Mesenchymal stem cell (in vitro differentiated cells and primary cell): ENCODE measurements at places on chromosomes 12 and 14.

GRCh38 chr12:24138041-24138440 is 188.6 kb upstream of the SOX5 start:
- DNase-seq = no peak

GRCh38 chr12:56121204-56121870 is 3.3 kb downstream of the ZC3H10 start:
- DNase-seq = no peak

DNA sequence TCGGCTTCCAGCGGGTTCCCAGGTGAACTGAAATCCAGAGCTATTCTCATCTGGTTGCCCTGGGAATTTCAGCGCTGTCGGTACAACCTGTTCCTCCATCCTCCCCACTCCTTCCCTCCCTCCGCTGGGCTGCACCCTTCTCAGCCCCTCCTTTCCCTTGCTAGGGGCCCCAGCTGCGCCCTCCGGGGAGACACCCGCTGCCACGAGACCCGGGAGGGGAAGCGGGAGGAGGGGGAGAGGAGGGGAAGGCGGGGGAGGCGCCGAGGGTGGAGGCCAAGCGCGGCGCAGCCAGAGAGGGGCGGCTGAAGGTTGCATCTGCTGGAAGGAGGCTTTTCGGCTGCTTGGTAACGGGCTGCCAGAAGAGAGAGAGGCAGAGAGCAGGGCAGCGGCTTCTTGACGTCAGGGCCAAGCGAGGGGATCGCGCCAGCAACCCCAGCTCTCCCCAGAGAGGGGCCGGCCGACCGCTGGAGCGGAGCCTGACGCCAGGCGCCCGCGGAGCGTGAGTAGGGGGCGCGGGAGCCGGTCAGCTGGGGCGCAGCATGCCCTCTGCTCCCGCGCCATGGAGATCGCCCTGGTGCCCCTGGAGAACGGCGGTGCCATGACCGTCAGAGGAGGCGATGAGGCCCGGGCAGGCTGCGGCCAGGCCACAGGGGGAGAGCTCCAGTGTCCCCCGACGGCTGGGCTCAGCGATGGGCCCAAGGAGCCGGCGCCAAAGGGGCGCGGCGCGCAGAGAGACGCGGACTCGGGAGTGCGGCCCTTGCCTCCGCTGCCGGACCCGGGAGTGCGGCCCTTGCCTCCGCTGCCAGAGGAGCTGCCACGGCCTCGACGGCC is at the start of gene KCNA5:
Gene KCNA5 (plus strand): TSS at position 291 of the 831 bp plus-strand sequence. CDS start 269 bp downstream, at position 560.
- no peak for DNase-seq

DNA sequence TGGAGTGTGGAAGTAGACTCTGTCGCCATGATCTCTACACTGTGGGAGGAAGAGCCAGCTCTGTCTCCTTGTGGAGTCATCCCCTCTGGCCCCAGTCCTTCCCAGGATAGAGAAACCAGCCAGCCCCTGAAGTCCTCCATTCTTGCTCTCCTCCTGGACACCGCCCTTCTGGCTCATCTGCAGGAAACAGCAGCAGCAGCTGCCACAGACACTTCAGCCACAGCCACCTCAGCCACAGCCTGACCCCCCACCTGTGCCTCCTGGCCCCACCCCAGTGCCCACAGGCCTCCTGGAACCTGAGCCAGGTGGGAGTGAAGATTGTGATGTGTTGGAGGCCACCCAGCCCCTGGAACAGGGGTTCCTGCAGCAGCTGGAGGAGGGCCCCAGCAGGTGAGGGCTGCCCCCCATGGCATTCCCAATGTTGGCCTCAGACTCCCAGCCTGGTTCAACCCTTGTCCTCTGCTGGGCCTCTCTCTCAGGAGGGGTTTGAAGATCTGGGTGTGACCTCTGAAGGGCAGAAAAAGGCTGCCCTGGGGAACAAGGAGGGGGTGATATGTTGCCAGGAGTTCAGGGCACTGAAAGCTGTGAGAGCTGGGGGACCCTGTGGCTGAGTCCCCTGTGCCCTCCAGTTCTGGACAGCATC is 10.5 kb downstream of the PRPF40B start:
- no peak for DNase-seq

DNA sequence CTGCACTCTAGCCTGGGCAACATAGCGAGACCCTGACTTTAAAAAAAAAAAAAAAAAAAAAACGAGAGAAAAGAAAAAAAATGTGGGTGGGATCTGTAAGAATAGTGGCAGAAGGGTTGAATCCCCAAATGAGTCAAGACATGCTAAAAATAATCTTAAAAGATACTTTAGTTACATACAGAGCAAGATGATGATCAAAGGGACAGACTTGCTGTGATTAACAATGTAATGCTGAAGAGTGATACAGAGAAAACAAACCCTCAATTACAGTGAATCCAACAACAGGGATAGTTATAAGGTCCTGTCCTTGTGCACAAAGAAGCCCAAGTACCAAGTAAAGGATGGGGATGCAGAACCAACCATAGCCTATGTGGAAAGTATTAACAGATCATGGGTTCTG is 80.3 kb downstream of the DCAF5 start:
- no peak for DNase-seq

DNA sequence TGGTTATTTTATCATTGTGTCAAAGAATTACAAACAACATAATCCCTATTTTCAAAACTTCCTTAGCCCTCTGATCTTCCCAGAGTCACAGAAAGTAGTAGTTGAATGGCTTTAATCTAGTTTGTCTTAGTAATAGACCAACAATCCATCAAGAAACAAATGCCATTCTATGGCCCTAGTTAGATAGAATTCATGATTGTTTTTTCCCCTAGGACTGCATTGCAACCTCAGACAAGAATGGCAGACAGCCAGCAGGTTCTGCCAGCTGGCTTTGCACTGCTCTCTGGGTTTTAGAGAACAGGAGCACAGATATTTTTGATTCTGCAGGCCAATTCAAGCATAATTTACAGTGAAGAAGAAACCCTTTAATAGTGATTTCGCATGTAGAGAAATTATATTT is 33.8 kb downstream of the SYT1 start:
- DNase-seq = no peak

DNA sequence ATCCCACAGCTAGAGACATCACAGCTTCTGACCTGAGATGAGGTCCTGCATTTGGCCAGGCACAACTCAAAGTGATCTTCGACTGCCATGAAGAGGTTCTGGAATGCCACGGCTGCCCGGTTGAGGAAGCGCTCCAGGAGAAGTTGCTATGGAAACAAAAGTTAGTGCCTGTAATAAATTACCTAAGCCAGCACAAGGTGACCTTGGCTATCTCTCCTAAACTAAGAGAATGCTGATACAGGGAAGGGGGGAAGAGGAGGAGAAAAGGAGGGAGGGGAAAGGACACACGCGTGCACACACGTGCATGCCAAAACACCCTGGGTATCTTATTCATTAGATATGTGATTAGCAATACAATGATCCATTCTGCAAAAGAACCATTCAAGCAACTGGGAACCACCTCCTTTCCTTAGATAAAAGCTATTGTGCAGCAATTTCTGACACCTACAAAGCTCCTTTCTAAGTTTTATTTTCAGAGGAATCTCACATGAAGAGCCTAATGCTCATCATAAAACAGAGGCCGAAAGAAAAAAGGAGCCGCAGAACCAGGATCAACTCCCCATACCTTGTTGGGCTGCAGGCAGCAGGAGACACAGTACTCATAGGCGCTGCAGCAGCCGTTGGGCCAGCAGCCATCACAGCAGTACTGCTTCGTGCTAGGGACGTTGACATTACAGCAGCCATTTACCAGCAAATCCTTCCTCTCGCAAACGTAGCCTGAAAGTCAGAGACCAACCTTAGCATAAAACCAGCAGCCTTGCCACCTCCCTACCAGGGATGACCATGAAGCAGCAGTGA is 17.9 kb downstream of the SPRING1 start:
- DNase-seq = no peak

GRCh38 chr14:93002049-93002448 is 79.1 kb downstream of the CHGA start:
- DNase-seq = no peak

GRCh38 chr12:38689704-38690103 is 215.7 kb downstream of the CPNE8 start:
- peak; percentile 2 for DNase-seq

GRCh38 chr12:8584004-8584403 is 28.7 kb downstream of the AICDA start:
- DNase-seq = no peak

GRCh38 chr12:93266-94005 is 26.9 kb downstream of the IQSEC3 start:
- no peak for DNase-seq

DNA sequence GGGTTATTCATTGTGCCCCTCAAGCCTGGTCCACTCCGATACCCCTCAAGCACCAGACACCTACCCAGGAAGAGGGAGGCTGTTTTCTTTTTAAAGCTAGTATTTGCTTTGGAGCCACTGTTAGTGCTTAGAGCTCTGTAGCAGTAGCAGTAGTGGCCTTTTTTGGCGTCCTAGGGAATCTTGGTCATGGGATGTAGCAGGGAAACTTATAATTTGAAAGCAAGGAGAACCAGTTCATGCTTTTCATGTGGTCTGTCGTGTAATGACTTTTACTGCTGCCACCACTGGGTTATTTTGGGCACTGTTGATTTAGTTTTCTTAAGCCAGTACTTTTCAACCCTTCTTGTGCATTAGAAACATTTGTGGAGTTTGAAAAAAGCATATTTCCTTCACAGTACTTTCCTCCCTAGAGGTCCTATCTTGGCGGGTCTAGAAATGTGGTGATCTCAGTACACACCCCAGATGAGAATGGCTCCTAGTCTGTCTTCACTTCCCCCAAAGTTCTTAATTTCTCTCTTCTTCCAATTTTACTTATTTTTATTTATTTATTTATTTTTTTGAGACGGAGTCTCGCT is 49.7 kb downstream of the MARK3 start:
- DNase-seq = no peak

DNA sequence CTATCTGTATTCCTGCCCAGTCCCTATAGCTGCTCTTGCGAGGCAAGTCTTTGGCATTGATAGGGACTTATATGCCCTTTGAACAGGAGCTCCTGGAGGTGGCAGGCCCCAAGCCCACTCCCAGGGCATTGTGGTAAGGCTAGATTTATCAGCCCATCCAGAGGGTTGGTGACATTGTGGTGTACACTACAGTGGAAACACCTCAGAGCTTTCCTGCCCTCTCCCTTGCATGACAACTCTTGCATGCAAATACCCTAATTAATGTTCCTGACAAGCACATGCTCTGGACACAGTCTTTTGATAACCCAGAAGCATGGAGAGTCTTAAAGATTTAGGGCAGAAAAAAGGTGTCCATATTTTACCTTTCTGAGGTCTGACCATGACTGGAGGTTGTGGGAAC is 815 bp upstream of the RIPK3 start:
- DNase-seq = no peak

DNA sequence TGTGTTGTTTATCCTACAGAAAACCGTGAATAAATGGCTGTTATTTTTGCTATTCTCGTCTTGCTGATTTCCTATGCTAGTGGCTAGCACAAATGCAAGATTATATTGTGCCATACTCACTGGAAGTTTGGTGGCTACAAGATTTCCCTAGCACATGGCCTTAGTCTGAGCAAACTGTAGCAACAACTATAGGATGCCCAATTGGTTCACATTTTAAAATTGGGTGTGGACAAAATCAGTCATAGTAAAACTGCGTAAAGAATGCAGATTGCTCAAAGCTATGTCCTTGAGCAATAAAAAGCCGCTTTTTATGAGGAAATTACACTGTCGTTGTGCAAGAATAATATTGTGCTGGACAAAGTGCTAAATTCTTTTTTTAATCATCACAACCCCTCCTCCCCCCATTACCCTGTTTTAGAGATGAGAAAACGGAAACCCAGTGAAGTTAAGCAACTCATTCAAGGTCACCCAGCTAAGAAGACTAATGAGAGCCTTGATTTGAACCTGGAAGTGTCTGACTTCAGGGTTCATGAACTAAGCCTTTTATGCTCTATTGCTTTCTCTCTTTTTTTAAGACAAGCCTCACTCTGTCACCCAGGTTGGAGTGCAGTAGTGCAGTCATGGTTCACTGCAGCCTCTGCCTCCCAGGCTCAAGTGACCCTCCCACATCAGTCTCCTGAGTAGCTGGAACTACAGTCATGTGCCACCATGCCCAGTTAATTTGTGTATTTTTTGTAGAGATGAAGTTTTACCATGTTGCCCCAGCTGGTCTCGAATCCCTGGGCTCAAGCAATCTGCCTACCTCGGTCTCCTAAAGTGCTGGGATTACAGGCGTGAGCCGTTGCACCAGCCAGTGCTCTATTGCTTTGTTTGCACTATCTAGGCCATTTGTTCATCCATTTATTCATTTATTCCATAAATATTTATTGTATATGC is 73.6 kb downstream of the SRGAP1 start:
- DNase-seq = peak; percentile 97

DNA sequence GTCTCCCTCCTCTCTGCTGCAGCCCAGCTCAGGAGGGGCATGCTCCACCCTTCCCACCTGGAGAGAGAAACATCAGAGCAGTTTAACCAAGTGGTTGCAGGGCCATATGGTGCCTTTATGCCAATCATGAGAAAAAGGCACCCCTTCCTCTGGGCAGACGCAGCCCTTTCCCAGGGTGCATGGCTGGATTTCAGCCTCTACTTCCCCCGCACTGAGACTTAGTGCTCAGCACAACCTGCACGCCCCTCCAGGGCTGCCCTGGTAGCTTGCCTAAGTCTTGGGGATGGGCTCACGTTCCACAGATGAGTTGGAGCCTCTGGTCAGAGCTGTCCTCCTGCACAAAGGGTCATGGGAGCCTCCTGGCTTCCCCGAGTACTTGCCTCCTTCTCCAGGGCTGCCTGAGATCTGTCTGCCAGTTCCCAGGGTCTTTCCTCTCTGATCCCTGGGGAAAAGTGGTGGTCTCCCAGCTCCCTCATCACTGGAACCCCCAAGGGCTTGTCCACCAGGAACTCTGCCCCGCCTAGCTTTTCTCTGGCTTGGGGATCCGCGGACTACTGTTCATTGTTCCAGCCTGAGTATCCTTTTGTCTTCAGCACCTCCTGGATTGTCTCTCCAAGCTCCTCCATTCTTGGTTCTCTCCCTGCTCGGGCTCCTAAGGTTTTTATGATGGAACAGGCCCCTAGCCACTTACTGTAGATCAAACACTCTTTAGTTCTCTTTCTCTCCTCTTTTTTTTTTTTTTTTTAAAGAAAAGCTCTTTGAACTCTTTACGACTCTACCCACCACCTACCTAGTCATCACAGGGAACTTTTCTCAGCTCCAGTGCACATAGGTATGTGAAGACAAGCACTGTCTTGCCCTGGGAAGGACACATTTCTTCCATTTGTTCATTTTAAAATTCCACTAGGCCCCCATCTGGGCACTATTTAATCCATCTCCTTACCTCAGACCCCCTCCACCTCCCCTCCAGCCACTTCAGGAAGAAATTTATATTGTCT is 6.1 kb upstream of the KRT74 start:
- DNase-seq = no peak

GRCh38 chr14:97705976-97706375 is 908.8 kb downstream of the VRK1 start:
- DNase-seq = no peak
